ENCODE measurements at places on chromosomes 3 and 15. TPM values are rescaled to one million over a fixed set of nuclear protein-coding genes. Genes with fewer than 3 reads are reported as not detected.
A peak's percentile ranks its signal among the peaks of the same experiment; 100 is the strongest.

PCLAF gene
- 180 TPM for total RNA-seq

GRAMD2A gene
- 3.2 TPM for total RNA-seq

VGLL3 gene
- not detected for total RNA-seq

SLC27A2 gene
- total RNA-seq: not detected

DIS3L gene
- total RNA-seq: 38.9 TPM

GRK7 gene
- total RNA-seq: not detected

KY gene
- not detected for total RNA-seq

EXD1 gene
- total RNA-seq: not detected

PIF1 gene
- 15.1 TPM for total RNA-seq

ISLR gene
- total RNA-seq: 0.53 TPM

TMC3 gene
- total RNA-seq: not detected

DNA sequence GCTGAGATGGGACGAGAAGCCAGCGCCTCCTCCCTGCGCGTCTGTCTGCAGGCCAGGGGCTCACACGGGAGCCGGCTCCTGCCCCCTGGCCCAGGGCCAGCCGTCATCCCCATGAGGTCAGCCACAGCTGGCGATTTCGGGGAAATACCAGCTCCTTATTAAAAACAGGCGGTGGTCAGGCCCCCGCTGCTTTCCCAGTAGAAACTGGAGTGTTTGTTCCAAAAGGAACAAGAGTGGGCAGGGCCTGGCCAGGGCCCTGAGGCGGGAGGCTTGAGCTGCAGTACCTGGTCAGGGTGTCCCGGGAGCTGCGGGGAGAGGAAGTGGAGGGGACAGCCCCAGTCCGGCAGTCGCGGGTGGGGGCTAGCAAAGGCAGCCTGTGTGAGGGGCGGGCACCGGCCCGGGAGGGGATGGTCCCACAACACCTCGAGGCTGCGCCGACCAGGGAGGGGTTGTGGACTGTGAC, 17.8 kb downstream of the MYL3 start:
- DNase-seq: peak; percentile 53

DNA sequence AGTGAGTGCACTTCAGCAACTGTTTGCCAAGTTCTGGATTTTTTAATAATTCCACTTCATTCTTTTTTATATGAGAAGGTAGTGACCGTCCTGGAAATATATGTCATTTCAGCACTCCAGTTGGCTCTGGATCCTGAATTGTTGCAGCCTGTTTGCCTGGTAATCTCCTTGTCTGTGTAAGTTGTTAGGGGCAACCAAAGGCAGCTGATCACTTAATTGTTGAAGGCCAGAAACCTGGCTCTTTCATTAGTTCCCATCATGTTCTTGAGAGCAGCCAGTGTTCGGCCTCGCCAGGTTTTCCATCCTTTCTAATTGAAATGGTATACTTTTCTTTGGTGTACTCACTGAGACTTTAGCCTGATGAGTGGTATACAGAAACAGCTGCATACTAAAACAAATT, 168.6 kb downstream of the SOX2 start:
- no peak for DNase-seq

DNA sequence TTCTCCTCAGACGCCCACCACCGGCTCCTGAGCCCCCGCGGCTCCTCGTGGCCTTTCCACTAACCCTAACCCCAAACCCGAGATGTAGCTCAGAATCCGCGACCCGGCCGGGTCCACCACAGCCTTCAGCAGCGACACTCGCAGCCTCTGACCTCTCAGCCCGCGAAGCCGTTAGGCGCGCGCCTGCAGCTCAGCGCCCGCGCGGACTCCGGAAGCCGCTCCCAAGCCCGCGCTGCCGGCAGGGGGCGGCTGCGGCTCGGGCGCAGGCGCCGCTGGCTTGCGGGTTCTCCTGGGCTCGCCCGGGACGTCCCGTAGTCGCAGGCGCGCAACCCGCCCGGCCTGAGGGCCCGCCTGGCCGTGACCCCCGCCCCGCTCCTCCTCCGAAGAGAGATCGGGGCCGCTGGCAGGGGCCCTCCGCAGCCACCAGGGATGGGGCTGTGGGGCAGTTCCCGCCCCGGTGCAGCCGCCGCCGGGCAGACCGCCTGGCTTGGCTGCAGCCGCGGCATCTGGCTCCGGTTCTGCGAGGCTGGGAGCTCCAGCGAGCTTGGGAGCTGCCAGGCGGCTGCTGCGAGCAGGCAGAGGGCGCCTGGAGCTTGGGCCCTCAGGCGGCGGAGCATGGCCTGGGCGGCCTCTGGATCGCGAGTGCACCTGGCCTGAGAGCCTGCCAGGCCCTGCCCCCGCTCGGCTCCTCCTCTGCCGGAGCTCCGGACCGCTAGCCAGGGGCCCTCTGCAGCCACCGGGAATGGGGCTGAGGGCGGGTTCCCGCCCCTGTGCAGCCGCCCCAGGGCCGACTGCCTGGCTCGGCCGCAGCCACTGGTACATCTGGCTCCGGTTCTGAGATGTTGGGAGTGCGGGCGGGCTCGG, 120.7 kb downstream of the LMLN start:
- peak; percentile 11 for DNase-seq

DNA sequence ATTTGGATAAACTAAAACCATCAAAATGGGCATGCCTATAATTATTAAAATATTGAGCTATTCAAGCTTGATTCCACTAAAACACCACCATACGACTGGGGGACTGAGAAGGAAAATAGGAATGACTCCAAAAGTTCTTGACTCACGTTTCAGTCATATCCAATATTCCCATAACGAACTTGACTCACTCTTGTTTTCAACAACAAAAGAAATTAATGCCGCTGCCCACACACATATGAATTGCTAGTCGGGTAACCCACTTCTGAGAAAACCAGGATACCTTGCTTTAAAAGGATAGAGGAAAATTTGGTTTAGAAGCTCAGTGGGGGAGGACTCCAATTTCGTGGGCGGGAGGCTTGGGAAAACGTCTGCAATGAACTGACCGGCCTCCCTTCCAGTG, 5.2 kb downstream of the HTR3C start:
- DNase-seq: no peak

DNA sequence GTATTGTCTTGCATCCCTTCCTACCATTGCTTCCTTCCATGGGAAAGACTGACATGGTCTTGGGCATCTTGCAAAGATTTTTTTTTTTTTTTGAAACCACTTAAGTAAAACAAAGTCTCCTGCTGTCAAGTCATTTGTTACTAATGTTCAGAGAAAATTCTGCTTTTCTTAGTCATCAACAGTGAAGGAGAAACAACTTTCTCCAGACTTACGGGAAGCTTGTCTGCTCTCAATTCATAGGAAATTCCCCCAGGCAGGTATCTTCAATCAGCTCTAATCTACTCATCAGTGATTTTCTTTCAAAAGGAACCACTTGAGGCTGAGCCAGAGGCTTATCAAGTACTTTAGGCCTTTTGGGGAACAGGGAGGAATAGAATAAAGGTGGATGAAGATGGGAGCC, 15.9 kb upstream of the DRD3 start:
- DNase-seq: no peak

DNA sequence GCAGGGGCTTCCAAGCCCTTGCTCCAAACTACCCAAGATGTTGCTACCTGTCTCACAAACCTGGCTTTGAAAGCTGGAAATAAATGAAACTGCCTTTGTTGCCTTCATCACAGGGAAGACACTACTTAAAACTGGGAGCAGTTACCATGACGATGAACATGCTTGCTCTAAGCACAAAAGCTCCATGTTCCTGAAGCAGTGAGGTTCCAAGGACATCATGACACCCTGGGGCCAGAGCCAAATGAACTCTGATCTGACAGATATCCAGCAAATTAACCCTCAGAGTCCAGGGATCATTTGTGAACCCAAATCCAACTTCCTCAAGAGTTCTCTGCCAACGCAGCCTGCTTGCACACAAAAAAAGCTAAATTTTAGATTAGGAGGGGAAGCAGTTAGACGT, 10.7 kb downstream of the TRAIP start:
- no peak for DNase-seq

- peak; percentile 2 for DNase-seq
These were observed 806.6 kb downstream of the SQOR start for GRCh38 chr15:46441294-46442062.

GRCh38 chr15:91356083-91356482, 256.0 kb downstream of the SV2B start:
- no peak for DNase-seq

- peak; percentile 73 for DNase-seq
These were observed at the start of gene FYCO1 for GRCh38 chr3:45995236-45996192. FYCO1 (minus strand) TSS chr3:45995824; CDS start chr3:45984910, 10,914 bp downstream.

- peak; percentile 68 for DNase-seq
These were observed 1.1 kb downstream of the ZBTB20 start for GRCh38 chr3:115146032-115146417.

- DNase-seq: no peak
These were observed 62.9 kb downstream of the KLF13 start for GRCh38 chr15:31389576-31389975.

GRCh38 chr3:17052363-17052762, 167.6 kb downstream of the PLCL2 start:
- DNase-seq: no peak

DNA sequence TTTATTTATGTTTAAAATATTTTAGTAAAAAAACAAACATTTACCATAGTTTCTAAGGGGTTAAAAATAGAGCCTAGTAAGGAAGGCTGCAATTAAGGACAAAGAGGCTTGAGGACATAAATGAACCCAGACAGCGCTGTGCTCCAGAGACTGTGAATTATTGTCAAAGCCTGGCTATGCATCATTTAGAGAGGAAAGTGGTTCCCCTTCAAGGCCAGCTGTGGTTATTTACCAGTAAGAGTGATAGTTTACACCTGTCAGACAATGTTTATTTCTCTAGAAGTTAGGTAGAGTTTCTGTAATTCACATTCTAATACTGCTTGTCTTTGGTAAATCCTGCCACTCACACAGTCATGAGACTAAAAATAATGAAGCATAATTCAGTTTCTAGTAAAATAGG, 32.4 kb upstream of the PIK3R4 start:
- DNase-seq: no peak

- no peak for DNase-seq
These were observed 16.4 kb upstream of the CFAP100 start for GRCh38 chr3:126378341-126378751.

- peak; percentile 13 for DNase-seq
These were observed 114.0 kb upstream of the OSTN start for GRCh38 chr3:191085091-191085490.

- DNase-seq: no peak
These were observed 40.6 kb upstream of the ADPGK start for GRCh38 chr15:72824112-72824511.

GRCh38 chr3:185460309-185460708, 38.5 kb downstream of the TMEM41A start:
- no peak for DNase-seq

- no peak for DNase-seq
These were observed 345.8 kb upstream of the ROBO2 start for GRCh38 chr3:76694063-76694462.

DNA sequence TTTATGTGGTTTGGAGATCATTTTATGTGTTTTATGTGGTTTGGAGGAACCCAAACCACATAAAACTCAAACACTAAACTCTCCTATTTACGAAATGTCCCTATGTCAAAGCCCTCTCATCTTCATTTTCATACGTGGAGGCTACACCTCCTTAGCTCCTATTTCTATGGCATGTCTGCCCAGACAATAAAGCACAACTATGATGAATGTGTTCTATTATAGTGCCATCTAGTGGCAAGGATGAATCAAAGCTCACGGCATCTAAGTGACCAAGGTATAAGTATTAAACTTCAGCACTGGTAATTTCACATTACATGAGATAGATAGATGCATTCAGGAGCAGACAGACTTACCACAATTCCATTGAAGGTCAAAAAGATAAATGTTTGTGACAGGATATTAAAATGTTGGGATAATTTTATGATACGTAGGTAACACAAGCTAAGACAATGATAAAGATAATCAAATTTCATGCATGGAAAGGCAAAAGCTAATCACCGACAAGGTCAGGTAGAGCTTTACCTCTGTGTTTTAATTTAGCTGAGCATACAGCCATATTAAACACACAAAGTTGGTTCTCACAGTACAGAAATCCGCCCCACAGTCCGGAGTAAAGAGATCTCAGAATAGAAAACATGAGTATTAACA, 130.6 kb upstream of the FHIT start:
- peak; percentile 27 for DNase-seq

GRCh38 chr3:45826321-45826720, 15.6 kb downstream of the LZTFL1 start:
- DNase-seq: peak; percentile 6

GRCh38 chr3:60403866-60404265, 847.4 kb downstream of the FHIT start:
- peak; percentile 28 for DNase-seq

- no peak for DNase-seq
These were observed 10.8 kb downstream of the BHLHE40 start for GRCh38 chr3:4990069-4990468.

DNA sequence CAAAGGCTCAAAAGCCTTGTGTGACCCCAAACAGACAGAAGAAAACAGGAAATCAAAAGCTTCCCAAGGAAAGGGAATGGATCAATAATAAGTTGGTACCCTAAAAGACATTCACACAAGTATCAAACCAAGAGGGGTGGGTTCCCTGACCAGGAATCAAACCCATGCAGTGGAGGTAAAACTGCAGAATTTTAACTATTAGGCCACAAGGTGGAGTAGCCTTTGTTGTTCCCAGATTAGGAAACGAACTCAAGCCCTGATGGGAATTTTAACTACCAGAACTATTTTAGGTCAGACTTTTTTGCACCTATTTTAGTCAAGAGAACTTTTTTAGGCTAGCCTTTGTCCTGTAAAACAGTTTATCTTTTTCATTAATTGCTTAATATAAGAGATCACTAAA, 31.4 kb downstream of the SETMAR start:
- DNase-seq: no peak

Data from A172 (cell line).